ENCODE measurements at places on chromosomes 11 and 22. TPM values are rescaled to one million over a fixed set of nuclear protein-coding genes. Genes with fewer than 3 reads are reported as not detected.
A peak's percentile ranks its signal among the peaks of the same experiment; 100 is the strongest.

GRCh38 chr11:117657794-117658193 is 139.2 kb downstream of the DSCAML1 start:
- DNase-seq, result no peak

DNA sequence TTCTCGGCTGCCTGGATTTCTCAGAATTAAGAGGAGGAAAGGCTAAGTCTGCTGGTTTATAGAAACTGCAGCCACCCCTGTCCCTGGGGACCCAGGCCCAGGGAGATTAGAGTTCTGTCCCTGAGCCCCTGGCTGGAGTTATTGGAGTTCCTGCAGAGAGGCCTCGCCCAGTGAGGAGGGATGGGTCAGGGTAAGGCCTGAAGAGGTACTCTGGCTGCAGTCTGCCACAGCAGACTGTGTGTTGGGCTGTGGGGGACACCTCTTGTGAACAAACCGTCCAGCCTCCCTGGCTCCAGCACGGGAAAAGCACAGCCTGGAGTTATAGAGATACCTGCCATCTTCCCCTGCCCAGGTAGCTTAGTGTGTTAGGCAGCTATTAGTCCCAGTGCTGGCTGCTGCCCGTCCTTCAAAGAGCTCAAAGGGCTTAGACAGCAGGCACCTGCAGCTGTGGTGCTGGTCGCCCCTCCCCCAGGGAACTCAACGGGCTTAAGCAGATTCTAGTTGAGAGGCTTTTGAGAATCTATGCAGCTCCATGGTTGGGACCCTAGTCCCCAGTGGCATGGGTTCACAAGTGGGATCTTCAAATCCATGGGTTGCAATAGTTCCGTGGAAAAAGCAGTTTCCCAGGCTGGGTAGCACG is 36.6 kb upstream of the MUC15 start:
- no peak for DNase-seq

GRCh38 chr11:2472428-2473186 is 27.8 kb downstream of the KCNQ1 start:
- DNase-seq, result no peak

DNA sequence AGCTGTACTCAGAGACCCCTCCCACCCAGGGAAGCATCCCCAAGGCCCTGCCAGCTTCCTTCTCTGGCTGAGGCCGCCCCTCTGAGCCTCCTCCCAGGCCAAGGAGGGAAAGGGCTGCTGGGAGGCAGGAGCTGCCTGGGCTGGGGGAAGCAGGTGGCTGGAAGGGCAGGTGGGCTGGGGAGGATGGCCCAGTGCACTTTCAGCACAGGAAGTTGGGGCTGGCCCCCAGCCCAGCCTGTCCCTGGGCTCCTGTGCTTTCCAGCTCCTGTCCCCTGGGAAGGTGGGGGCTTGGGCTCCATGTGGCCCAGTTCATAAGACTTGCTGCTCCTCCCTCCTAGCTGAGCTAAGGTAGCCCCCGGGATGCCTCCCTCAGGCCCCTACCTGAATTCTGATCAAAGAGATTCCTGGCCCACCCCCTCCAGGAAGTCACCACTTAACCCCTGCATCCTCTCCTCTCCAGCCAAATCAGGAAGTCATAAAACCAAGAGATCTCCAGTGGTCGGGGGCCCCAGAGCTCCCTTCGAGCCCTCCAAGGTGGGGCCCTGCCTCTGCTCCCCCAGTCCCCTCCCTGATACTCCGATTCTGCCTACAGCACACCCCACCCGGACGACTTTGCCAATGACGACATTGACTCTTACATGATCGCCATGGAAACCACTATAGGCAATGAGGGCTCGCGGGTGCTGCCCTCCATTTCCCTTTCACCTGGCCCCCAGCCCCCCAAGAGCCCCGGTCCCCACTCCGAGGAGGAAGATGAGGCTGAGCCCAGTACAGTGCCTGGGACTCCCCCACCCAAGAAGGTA is 4.9 kb downstream of the PPP1CA start:
- no peak for DNase-seq

GRCh38 chr11:1896923-1897322 is 5.2 kb upstream of the PRR33 start:
- DNase-seq, result no peak

- no peak for DNase-seq
Observed at GRCh38 chr22:48927591-48927990, 900.1 kb downstream of the BRD1 start.

DNA sequence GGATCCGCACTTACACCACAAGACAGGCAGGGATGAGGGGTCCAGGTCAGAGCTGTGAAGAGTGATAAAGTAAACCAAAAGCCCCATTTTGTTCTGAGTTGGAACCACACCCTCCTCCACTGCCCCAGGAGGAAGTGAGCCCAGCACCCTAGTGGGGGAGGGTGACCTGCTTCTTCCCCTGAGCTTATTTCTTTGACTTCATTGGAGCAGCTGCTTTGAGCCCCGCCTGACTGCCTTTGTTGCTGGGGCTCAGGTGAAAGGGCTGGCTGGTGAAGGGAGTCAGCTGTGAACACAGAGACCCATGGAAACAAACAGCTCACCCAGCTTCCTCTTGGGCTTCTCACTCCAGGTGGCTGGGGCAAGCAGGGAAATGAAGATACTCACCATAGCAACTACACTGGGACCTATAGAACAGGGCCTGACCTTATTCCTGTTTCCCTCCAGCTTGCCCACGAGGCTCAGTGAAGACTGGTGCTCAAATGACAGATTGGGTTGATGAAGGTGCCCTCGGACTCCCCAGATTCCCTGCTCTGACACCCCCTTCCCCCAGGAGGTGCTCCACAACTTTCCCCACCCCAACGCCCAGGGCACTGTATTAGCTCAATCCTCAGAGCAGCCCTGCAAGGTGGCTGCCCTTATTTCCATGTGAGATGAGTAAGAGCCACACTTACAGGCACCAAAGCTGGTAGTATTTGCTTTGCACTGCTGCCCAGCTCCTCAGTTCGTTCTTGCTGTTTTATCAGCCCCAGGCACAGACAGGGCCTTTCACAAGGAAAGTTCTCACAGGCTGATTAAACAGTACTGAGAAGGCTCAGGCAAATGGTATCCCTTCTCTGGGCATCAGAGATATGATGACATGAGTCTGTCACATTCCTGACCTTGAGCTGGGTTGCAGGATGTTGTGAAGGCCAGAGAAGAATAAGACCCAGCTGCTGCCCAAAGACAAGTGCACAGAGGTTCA is 2.4 kb downstream of the UCP2 start:
- peak; percentile 61 for DNase-seq

Gene CYTH4
- total RNA-seq, result not detected

Gene GAL3ST1
- total RNA-seq, result 6.4 TPM
